ENCODE measurements at places on chromosomes 4 and X. TPM values are rescaled to one million over a fixed set of nuclear protein-coding genes. Genes with fewer than 3 reads are reported as not detected.
A peak's percentile ranks its signal among the peaks of the same experiment; 100 is the strongest.

- no peak for DNase-seq
Measured at GRCh38 chr4:107349732-107350131, 313.6 kb upstream of the DKK2 start.

DNA sequence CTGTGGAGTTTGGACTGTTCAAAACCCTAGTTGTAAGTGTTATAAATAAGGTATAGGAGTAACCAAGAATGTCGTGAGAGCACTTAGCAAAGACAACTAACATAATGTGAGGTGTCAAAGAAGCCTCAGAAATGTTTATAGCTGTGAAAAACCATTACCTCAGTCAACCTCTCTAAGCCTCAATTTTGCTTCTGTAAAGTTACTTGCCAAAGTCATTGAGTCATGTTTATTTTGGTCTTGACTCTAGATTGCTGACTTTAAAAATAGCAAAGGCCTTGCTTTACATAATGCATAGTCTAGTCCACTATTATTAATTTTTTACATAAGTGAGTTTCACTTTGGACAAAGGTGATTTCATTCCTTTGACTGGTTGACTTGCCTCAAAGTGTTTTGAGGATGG, 257.6 kb upstream of the CXXC4 start:
- no peak for DNase-seq

Gene NUDT10
- polyA plus RNA-seq: 0.80 TPM

Gene FHIP1A
- 3.1 TPM for polyA plus RNA-seq

Gene APELA
- polyA plus RNA-seq: not detected

GRCh38 chr4:73646117-73646516, 25.9 kb upstream of the RASSF6 start:
- DNase-seq: no peak

- no peak for DNase-seq
Measured at GRCh38 chr4:61630548-61630947, 430.4 kb downstream of the ADGRL3 start.

Gene EIF4E
- 32.7 TPM for polyA plus RNA-seq

DNA sequence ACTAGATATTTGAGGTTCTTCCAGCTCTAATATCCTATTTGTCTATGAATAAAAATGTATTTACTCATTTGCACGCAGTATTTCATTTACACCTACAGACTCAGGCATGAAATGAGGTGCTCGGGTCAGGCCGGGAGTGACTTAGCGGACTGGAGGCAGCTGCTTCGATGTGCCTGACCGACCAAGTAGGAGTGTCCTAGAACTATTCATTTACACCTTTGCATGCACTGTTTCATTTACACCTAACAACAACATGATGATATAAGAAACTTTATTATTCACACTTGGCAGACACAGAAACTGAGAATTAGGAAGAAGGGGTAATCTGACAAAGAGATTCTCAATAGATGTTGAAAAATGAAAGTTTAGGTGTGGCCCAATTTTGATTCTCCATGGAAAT, 28.7 kb upstream of the FAT1 start:
- DNase-seq: no peak

DNA sequence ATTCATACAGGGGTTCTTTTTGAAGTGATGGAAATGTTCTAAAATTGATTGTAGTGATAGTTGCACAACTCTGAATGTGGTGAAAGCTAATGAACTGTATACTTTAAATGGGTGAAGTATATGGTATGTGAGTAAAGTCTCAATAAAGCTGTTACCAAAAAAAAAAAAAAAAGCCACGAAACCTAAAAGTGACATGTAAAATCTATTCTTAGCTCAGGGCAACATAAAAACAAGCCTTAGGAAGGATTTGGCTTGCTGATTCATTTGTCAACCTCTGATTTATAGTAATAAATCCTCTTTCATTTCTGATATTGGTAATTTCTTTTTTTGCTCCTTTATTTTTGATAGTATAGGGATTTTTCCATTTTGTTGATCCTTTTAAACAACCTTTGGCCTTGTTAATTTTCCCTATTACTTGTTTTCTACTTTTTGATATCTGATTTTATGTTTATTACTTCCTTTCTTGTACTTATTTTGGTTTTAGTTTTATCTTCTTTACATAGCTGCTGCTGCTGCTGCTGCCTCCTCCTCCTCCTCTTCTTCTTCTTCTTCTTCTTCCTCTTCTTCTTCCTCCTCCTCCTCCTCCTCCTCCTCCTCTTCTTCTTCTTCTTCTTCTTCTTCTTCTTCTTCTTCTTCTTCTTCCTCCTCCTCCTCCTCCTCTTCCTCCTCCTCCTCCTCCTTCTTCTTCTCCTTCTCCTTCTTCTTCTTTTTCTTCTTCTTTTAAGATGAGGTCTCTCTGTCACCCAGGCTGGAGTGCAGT, 79.4 kb downstream of the ADGRG4 start:
- DNase-seq: no peak

DNA sequence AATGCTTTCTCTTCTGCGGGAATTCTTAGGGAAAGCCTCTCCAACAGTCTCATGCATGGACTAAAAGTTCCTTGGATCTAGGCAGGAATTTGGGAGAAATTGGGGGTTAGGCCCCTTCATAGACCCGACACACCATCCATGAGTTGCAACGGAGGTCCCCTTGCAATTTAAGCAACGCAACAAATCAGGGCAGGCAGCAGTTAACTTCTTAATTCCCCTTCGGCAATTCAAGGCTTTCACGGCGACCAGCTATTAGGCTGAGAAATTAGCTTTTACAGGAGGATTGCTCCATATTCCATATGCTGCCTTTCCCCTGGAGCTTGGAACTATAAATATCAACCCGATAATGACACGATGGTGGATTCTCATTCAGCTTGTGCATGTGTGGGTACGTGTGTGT, 241.0 kb downstream of the SHOX start:
- no peak for DNase-seq

Gene CXCL5
- 0.07 TPM for polyA plus RNA-seq

- DNase-seq: peak; percentile 15
Measured at GRCh38 chr4:155819066-155819465, 47.0 kb downstream of the ASIC5 start.

DNA sequence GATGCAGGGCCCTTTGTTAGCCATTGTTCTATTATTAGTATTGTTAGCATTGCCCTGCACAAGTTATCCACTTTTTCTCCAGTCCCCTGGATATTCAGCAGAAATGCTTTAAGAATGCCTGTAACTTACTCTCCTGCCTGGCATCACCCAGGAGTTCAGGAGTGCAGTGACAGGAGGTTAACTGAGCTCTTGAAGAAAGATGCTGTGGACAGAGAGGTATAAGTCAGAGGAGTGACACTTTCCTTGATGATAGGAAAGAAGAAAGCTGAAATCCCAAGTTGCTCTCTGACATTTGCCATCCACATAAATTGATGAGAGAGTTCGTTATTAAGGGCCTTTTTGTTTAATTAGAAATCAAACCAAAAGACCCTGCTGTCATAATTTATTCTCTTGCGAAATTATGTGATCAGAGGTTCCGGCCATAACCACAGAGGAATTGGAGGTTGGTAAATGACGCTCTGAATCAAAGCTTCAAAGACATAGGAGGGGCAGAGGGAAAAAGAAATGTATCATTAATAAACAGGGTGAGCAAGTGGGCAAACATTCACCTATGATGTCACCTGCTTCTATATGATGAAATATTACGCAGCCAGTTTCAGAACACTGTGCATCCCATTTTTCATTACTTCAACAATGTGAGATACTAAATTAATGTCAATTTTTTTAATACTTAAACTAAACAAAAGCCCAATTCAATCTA, 230.2 kb upstream of the JADE1 start:
- no peak for DNase-seq

DNA sequence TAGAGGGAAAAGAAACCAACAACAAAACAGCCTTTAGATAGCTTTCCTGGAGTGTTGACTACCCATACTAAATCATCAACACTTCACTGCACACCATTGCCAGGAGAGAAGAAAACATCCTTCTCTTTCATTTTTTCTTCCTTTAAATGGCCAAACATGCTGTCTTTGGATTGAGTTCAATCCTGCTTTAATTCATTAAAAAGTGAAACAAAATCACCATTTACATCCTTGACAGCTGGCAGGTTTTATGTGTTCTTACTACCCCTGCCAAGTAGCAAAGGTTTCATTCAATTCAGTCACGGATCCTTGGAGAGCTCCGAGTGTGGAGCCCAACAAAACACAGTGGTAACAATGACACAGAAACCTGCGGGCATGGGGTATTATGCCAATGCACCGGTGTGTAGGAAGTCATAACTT, 568.3 kb downstream of the ANKRD50 start:
- no peak for DNase-seq

DNA sequence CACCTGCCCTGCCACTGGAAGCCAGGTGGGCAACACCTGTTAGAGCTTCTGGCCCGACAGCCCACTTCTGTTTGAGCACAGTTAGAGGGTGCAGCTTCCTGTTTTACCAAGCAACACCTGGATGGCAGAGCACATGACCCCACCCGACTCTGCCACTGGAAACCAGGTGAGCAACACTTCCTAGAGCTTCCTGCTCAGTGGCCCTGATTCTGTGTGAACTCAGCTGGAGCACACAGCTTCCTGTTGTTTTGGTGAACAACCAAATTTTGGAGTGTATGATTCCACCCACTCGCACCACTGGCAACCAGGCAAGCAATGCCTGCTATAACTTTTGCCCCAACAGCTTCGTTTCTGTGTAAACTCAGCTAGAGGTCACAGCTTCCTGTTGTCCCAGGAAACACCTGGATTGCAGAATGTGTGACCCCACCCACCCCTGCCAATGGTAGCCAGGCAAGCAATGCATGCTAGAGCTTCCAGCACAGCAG, 163.8 kb upstream of the KLF8 start:
- DNase-seq: no peak

Gene MAGEA1
- polyA plus RNA-seq: not detected

Gene TMEM150C
- polyA plus RNA-seq: 6.5 TPM

Gene ANKRD50
- polyA plus RNA-seq: 2.4 TPM

Gene KANTR
- 12.6 TPM for polyA plus RNA-seq

Gene SERTM2
- polyA plus RNA-seq: not detected

Gene SPANXN3
- not detected for polyA plus RNA-seq

- peak; percentile 99 for DNase-seq
Measured at GRCh38 chrX:318739-319578, at the start of gene GTPBP6. TSS of gene GTPBP6 (minus strand) at chrX:318796. CDS start at chrX:318787, 9 bp downstream.

- peak; percentile 35 for DNase-seq
Measured at GRCh38 chrX:24231131-24231540, 81.6 kb downstream of the ZFX start.
